Suppressor macrophage treated with lipopolysaccharide for 1 hour (primary cell): ENCODE measurements at places on chromosomes 2 and 18.
A peak's percentile ranks its signal among the peaks of the same experiment; 100 is the strongest.

DNA sequence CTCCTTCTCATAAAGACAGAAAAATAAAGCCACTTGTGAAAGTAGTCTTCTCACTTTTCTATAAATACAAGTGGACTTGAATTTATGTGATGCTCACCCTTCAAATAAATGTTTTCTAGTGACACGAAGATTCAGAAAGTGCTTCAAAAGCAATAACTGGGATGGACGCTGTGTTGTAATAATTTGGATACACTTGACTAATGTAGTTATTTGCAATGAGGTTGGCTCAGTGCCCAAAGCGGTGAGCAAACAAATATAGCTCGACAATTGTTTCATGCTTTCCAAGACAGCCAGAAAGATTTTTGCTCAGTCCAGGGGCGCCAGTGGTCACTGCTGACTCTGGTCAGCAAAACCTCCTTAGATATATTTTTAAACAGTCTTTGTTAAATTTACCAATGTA is 278.6 kb upstream of the KLHL14 start:
- DNase-seq: no peak

DNA sequence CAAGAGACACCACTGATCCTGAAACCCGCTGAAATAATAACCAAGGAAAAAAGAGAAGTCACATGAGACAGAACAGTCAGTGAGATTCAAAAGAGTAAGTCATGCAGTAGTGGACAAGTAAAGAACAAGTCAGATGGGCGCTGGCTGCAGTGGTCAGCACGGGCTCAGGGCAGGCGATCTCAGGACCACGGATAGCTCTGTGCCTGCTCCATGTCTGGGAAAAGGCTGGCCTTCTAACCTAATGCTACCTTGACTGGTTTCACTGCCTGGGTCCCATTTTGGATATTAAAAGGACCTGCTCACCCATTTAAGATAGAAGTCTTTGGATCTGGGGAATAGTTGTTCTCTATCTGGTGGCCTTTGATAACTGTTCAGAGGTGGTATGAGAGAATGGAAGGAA is 61.7 kb upstream of the LCLAT1 start:
- no peak for DNase-seq

- DNase-seq: peak; percentile 60
These were observed 35.5 kb upstream of the CTDP1 start for GRCh38 chr18:79644006-79644665.

DNA sequence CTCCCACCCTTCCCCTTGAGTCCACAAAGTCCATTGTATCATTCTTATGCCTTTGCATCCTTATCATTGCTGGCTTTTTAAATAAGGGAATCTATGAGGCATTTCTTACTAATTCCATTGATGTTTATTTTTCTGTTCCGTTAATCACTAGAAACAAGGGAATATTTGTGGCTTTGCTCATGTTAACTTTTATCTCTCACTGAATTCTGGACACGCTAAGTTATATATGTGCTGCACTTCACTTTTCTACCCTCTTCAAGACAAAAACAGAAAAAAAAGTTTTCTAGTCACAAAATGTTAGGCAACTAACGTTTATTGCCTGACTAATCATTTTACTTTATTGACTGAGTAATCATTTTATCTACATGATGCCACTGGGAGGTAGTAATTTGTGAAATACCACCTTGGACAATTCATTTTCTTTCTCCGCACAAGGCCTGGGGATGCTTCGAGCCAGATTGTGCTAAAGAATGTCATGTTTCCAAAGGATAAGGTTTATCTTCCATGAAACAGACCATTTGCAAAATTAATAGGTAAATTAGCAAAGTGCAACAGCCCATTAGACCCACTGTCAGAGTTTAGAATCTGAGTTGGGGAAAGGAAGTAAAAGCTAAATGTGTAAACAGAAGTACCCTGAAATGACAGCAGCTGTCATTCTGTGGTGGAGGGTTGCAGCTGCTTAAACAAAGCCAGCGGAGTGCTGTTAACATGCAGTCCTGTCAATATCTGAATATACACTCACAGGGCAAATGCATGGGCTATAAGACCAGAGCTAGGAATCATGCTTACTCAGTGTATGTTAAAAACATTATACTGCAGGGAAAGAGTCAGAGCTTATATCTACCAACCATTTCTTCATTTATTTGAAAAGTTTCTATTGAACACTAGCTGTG is 658.7 kb downstream of the CNTNAP5 start:
- DNase-seq: no peak

DNA sequence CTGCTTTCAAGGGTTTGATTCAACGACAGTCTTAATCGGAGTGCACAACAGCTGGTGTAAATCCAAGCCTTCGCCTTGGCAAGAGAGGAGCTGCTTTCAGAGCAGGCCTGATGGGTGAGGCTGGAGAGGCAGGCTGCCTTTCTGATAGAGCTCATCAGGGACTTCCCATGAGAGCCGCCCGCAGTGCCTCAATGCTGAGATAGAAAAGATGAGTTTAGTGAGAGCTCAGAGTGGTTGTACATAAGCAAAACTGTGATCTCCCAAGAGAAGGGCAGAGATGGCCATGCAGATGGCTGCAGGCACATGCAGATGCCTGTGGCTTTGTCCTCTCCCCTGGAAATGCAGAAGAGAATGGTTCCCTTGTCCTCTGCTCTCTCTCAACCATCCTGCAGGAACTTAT is 122.1 kb downstream of the ARL4C start:
- no peak for DNase-seq

DNA sequence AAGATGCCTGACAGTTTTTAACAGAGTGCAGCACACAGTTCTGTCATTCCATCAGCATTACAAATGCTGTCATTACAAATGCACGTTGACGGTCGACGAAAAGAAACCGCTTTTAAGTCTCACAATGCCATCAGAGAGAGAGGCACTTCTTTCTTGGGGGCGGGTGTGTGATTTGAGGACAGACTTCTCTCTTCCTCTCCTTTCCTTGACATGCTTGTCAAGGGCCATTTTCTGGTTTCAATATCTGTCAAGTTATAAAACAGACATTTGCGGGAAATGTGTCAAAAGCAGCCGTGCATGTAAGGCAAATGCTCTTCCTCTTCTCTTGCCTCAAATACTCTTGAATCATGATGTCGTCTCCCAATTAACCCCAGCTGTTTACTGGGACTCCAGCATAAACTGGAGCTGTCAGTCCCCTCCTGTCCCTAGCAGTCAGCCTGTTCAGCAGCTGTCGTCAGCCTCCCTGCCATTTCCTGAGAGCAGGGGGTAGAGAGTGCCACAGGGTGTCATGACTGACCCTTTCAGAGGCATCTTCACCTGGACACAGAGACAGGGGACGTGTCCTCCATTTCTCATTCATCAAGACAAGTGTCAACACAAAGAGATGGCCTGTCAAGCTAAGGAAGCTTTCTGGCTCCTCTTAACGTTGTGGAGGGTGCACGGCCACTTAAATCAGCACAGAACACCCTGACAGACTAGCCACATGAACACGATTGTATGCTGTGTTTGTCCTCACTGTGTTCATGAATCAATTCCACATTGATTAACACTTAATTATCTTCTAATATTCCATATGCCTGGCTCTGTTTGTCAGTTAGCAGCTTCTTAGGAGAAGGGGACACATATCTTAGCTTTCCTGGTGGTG is 305.4 kb upstream of the RAB6C start:
- DNase-seq: no peak

GRCh38 chr2:96097951-96098823 is 18.2 kb downstream of the ADRA2B start:
- DNase-seq: no peak

DNA sequence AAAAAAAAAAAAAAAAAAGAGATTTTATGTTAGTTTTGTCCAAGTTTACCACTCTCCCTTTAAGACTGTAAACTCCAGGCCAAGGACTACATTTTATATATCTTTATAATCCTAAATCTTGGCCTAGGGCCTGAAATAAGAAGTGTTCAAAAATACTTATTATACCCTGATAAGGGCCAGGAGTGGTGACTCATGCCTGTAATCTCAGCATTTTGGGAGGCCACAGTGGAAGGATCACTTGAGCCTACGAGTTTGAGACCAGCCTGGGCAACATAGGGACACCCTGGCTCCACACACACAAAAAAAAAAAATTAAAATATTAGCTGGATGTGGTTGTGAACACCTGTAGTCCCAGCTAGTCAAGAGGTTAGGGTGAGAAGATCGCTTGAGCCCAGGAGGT is 12.7 kb downstream of the TRIP12 start:
- no peak for DNase-seq

DNA sequence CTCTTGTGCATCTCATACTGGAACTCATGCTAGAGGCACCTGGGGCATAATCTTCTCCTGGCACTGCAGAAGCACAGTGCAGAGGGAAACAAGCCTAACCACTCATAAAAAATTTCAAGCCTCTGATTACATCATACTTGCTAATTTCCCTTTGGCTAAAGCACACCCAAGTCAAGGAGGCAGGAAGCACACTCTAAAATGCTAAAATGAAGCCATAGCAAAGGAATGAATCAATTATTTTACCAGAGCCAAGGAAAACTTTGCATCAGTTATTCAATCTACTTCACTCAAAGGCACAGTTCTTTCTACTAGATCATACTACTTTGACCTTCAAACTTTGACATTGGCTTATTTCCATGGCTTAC is 79.6 kb upstream of the SPOPL start:
- DNase-seq: no peak

DNA sequence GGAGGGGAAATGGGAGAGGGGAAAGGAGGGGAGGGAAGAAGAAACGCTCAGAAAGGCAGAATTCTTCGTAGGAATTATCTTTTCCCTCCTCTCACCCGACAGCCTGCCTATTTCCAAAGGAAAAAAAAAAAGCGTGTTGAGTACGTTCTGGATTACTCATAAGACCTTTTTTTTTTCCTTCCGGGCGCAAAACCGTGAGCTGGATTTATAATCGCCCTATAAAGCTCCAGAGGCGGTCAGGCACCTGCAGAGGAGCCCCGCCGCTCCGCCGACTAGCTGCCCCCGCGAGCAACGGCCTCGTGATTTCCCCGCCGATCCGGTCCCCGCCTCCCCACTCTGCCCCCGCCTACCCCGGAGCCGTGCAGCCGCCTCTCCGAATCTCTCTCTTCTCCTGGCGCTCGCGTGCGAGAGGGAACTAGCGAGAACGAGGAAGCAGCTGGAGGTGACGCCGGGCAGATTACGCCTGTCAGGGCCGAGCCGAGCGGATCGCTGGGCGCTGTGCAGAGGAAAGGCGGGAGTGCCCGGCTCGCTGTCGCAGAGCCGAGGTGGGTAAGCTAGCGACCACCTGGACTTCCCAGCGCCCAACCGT is at the start of gene GAD1:
Gene GAD1, plus strand, starts transcription at position 384 of the 589 bp plus-strand sequence. CDS start 1,705 bp downstream, outside the sequence.
- DNase-seq: peak; percentile 93

- DNase-seq: no peak
These were observed 139.8 kb upstream of the TANK start for GRCh38 chr2:161020437-161020836.

DNA sequence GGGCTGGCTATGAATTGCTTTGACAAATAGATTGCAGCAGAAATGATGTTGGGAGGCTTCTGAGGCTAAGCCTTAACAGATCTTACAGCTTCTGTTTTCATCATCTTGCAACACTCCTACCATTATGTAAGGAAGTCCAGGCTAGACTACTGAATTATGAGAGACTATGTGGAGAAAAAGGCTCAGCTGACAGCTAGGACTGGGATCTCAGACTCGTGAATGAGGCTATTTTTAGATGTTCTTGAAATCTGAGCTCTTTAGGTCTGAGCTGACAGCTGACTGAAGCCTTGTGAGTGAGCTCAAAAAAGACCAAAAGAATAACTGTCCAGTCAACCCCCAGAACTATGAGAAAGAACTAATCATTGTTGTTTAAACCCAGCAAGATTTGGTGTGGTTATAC is 70.3 kb downstream of the VWC2L start:
- no peak for DNase-seq

DNA sequence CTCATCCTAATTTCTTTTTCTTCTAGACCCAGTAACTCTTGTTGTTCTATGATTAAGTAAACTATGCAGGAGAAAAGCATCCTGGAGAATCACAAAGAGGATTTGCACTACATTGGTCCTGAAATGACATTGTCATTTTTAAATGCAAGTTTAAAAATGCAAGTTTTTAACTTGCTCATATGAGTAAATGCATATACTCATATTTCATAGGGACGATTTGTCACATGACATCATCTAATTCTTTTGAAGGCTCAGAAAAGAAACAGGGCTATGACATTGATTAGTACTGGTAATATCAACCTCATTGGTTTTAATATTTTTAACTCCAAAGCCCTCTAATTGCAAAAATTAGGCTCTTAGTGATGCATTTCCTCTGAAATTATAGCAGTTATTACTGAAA is 324.4 kb downstream of the LRRTM1 start:
- no peak for DNase-seq

DNA sequence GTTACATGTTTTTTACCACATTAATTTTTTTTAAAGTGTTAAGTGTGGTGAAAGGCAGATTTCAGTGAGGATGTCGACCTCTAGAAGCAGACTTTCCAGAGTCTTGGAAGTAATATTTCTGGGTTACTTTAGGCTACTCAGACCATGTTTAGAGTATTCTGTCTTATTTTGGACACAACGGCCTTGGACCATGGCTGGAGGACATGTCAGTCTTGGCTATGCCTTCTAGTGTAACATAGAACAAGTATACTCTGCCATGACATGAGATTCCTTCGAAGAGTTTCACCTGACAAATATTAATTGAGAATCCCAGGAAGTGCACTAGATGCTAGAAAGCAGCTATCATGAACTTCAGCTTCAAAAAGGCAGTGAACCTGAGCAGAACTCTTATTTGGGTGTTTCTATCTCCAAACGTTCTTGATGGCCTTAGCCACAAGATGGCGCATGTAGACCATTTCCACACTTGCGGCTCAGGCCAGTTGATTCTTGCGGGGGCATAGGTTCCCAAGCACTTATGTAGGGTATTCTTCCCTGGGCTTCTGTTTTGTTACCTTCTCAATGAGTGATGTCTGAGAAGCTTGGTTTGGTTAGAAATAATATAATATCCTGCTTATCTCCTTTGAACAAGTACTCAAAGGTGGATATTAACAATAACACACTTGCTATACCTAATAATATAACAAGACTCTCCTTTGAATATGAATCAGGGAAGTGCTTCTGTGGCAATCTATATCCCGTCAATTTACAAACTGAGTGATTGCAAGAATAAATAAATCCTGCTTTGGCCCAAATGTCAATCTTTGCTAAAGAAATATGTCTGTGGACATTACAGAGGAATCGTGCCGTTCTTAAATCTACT is 62.0 kb downstream of the CACNB4 start:
- DNase-seq: peak; percentile 78

DNA sequence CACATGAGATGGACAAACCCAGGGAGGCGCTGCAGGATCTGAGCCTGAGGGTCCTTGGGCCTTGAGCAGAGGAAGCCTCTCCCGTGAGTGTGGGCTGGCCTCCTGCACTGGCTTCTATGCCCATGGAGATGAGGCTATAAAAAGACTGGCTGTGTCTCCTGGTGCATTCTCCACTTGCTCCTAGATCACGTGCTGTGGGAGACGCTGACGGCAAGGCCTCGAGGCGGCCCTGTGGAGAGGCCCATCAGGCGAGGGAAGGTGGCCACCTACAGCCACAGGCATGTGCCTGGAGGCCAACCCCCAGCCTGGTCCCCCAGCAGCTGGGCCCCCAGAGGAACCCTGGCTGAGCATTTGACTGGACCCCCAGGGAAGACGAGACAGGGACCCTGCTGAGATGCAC is 198.9 kb downstream of the TWIST2 start:
- no peak for DNase-seq

GRCh38 chr2:217195658-217196446 is 336.0 kb upstream of the TNP1 start:
- no peak for DNase-seq

- DNase-seq: no peak
These were observed 226.7 kb downstream of the ARHGAP15 start for GRCh38 chr2:143355870-143356269.

GRCh38 chr2:100292022-100292580 is 30.2 kb downstream of the LONRF2 start:
- peak; percentile 49 for DNase-seq

GRCh38 chr18:48855422-48856377 is 95.1 kb downstream of the SMAD7 start:
- DNase-seq: peak; percentile 39
